ENCODE measurements at places on chromosomes 5 and 9.

DNA sequence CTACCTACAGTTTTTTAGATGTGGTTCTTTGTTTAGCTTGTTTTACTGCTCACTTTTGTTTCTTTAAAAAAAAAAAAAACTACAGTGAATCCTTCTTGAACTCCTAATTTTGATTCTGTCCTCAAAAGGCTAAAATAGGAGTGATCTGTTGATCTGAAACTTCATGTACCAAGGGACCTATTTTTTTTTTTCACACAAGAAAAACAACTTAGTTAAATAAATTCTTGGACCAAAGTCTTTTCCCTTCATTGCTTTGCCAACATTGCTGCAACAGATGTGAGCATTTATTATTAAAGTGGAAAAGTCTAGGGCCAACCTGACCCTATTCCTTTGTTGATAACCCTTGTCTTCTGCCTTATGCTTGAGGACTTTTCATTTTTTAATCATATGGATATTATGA, 236.8 kb downstream of the ARHGEF28 start:
- DNase-seq, result no peak

DNA sequence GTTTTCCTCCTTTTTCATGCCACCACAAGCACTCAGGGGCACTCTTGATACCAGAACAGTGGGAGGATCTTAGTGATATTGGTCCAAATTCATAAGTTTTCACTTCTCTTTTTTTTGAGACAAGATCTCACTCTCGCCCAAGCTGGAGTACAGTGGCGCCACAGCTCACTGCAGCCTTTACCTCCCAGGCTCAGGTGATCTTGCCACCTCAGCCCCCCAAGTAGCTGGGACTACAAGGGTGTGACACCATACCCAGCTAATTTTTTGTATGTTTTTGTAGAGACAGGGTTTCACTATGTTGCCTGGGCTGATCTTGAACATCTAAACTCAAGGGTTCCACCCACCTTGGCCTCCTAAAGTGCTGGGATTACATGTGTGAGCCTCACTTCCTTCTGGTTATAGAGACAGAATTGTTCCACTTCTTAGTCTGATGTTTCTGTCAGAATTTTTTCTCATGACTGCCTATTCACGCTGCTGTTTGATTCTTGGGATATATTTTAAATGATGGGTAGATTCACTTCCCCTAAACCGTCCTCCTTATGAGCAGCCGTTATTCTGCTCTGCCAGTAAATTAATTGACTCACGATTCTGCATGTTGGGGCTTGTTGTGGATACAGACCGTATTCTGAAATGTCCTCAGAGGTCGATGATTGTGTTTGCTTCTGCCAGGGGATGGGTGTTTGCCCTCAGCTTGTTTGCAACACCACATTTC, 30.8 kb downstream of the MTAP start:
- no peak for DNase-seq

DNA sequence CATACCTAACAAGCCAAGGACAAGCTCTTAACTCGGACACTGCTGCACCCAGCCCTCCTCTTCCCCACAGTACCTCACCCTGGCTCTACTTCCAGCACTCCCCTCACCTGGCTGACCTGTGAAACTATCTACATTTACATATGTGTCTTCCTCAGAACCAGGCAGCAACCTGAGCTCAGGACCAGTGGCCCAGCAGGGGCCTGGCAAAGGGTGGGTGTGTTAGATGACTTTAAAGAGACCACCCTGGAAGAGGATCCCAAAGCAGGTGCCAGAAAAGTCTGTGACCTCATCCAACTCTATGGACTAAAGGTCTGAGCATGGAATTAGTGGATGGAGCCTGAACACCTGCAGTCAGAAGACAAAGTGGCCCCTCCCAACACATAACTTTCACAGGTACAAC, 400.9 kb downstream of the SPOCK1 start:
- no peak for DNase-seq

GRCh38 chr9:91483189-91483691, 59.6 kb upstream of the NFIL3 start:
- DNase-seq, result no peak

DNA sequence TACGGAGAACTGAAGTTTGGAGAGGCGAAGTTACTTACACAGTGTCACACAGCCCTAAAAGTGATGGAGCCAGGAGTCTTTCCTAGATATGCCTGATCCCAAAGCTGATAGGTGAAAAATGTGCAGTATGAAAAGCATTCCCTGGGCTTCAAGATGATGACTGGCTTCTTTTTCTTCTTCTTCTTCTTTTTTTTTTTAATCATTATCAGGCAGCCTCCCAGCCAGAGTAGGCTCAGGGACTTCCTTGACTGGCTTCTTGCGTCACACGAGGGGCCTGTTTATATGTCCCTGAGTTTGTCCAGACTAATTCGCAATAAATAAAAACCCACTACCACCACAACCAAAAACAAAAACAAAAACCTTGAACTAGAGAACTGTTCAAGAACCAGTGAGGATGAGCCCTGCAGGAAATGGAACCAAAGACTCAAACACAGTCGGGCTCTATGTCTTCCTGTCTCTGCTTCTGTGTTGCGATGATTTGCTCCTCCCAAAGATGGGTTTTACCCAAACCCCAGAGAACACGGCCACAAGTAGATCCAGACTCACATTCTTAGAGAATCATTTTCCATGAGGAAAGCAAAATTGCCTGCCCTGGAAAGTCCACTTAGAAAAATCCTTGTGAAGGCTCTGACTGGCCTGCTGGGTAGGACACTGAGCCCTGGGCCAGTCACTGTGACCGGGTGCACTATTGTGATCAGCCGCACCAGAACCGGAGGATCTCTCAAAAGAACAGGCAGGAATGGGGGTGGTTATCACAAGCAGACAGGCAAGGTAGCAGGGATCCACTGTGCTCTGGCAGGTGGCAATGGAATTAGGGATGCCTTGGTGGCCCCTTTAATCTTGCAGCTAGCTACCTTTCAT, 38.0 kb upstream of the ADAM19 start:
- no peak for DNase-seq

- DNase-seq, result peak; percentile 69
Measured at GRCh38 chr5:10354048-10354872, 765 bp downstream of the MARCHF6 start.

Measured in stimulated activated CD8-positive, alpha-beta memory T cell treated with anti-CD3 and anti-CD28 coated beads, Interleukin-4, amount 100 ng/mL, for 48 hours (primary cell).